ENCODE measurements at places on chromosomes 2 and 18. TPM values are rescaled to one million over a fixed set of nuclear protein-coding genes. Genes with fewer than 3 reads are reported as not detected.

The CD302 gene
- polyA plus RNA-seq, result 73.1 TPM

The EMILIN1 gene
- 249 TPM for polyA plus RNA-seq

- DNase-seq, result no peak
Measured at GRCh38 chr2:169711751-169712509, 17.7 kb downstream of the PHOSPHO2 start.

DNA sequence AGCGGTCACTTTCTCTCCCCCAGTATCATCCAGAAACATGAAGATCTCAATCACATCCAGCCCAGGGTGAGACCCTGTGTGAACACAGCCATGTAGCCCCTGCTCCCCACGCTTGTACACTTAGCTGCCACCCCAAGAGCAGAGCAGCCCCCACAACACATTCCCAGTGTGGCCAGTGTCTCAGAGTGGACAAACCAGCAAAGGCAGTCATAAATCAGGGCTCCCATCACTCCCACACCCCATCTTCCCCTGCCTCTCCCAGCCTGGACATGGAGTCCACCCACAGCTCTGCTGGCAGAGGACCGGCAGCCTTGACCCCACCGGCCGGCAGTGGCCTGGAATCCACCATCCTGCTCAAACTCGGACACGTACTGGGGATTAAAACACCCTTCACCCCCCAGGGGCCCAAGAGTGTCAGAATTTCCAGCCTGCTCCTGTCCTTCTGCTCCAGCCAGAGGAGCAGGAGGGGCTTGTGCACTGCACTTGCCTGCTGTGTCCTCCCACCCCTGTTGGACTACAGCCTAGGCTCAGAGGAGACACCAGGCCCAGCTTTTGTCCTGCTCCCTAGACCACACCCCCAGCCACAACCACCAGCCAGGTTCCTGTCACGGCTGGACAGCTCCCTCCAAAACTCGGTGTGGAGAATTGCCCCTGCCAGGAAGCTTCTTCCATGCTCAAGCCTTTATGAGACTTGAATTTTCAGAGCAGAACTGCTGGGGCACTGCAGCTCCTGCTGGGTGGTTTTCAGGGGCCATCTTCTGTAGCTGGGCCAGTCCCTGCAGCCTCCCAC lies 206.1 kb downstream of the SMAD2 start:
- no peak for DNase-seq

DNA sequence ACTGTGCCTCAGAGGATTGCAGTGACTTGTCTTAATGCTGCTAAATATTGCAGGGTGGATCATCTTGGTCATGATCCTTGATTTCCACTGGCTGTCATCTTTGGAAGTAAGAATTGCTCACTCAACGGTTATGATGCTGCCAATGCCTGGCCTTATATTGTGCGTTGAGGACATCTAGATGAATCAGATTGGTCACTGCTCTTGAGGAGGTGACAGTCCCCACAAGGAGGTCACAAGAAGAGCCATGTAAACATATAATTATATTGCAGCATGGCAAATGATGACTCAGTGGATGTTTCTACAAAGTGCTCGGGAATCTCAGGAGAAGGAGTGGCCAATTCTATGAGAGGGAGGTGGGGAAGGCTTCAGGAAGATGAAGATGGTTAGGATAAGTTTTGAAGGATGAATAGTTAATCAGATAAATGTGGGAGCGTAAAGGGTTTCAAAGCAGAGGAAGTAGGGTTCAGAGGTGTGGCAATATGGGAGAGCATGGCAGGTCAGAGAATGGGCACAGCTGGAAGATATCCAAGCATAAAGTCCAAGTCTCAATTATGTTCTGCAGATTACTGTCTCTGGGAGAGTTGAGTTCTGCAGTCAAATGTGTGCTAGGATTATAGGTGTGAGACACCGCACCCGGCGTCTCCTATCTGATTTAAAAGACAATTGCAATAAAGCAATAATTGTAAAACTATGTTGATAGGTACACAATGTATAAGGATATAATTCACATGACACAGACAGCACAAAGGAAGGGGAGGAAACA lies 21.3 kb upstream of the TMEM131 start:
- DNase-seq, result no peak

DNA sequence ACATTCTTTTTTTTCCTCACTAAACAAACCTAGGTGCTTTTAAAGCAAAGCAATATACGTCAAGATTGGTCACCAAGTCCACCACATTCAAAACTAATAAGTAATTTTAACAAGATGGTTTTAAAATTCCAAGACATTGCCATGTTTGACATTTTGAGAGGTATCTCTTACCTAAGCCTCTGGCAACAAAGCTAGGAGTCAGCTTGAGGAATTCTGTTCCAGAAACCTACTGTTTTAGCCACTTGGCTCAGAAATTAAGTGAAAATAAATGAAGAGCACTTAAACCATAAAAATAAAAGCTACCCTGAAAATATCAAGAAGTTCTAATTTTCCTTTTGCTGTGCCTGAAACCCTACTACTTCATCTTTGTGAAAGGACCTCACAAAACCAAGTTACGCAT lies 30.0 kb upstream of the CHMP3 start:
- no peak for DNase-seq

GRCh38 chr2:38599706-38600105 lies 3.0 kb downstream of the HNRNPLL start:
- no peak for DNase-seq

DNA sequence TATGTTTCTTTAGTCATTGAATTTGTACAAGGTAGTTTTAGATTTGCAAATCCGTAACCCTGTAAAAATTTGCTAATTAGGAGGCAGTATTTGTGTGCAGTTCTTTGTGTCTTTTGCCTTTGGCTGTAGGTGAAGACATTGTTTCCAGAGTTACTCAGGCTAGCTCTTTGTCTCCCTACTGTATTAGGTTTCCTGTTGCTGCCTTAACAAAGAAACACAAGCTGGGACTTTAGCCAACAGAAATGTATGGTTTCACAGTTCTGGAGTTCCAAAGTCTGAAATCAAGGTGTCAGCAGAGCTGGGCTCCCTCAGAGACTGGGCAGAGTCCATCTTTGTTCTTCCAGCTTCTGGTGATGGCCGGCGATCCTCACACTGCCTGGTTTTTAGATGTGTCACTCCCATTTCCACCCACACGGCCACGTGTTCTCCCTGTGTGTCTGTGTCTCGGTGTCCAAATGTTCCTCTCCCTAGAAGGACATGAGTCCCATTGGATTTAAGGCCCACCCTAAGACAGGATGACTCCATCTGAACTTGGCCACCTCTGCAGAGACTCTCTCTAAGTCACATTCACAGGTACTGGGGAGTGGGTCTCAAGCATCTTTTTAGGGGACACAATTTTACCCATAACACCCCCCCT lies 309.7 kb downstream of the GALR1 start:
- no peak for DNase-seq

DNA sequence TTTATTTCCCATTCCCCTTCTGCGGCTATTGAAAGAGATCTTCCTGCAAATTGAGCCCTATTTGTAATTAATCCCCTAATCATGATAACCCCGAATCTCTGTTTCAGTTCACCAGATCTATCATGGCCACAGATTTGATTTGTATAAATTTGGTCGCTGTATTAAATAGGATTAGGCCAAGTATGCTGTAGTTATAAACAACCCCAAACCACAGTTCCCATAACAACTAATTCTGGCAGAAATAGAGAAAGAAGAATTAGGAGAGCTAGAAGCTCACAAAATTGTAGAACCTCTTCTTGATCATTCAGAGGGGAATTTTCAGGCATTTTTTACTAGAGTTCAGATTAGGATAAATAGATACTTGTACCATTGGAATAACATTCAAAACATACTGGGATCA lies 433.7 kb upstream of the TNP1 start:
- DNase-seq, result no peak

GRCh38 chr18:77086656-77087392 lies 45.8 kb downstream of the MBP start:
- peak; percentile 81 for DNase-seq

- no peak for DNase-seq
Measured at GRCh38 chr18:23337599-23338444, 115.3 kb upstream of the RIOK3 start.
